ENCODE measurements at places on chromosomes 6 and 20.

GRCh38 chr6:15338476-15338875 lies 92.6 kb downstream of the JARID2 start:
- DNase-seq: no peak

GRCh38 chr6:27894839-27895762 lies 17.1 kb downstream of the OR2B2 start:
- DNase-seq: peak; percentile 57

DNA sequence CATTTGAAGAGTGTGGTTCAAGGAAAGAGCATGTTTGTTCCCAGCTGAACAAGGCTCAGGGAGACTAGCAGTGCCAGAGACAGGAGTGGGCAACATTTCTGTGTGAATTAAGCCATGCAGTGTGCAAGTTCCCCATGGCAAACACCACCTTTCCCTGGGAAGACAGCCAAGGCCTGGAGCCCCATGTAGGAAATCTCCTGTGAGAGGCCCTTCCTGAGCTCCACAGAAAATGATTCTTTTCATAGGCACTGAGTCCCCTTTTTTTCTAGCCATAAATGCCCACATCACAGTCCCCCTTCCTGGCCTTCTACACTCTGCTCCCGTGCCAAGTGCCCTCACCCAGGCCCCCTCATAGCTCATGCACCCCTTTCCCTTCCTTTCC lies 11.8 kb upstream of the TRAM2 start:
- no peak for DNase-seq

GRCh38 chr6:5463690-5464089 lies 202.4 kb downstream of the FARS2 start:
- DNase-seq: no peak

GRCh38 chr6:85828973-85829372 lies 186.3 kb upstream of the SYNCRIP start:
- DNase-seq: no peak

- DNase-seq: no peak
Measured at GRCh38 chr6:129842881-129843409, 18.2 kb downstream of the TMEM244 start.

DNA sequence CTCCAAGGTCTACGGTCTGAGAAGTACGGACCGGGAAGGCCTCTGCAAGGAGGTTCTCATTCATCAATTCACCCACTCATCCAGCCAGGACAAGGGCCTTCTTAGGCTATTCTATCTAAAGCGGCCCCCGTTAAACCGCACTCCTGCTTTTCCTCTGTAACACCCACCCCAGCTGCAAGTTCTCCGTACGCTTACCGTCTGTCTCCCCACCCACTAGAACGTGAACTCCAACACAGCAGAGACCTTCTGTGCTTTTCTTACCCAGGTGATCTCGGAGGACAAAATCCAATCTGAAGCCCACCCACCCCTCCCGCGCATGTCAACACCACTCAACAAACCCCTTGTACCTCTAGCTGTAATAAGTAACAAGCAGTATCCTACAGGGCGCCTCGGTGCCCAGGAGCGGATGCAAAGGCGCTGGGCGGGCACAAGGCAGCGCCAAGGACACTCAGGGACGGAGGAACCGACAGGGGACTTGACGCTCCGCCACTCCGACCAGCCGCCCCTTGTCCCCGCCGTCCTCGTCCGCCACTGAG lies 351 bp downstream of the AURKA start:
- no peak for DNase-seq

DNA sequence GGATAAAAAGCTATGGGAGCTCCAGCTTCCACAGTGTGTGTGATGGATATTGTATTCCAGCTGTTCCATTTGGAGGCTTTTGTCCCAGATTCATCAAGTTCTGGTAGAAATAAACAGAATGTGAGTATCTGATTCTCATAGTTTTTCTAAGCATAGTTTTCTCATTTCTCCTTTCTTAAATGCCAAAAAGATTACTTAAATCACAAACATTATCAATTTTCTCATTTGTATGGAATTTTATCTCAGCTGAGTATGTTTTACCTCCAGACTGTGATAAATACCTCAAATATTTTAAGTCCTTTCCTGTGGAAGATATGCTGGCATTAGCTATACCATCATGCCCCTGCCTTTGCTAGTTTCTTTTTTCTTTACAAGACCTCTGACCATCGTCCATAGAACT lies 767.3 kb downstream of the TFAP2A start:
- DNase-seq: no peak

GRCh38 chr6:110946498-110946897 lies 12.0 kb upstream of the GTF3C6 start:
- DNase-seq: no peak

DNA sequence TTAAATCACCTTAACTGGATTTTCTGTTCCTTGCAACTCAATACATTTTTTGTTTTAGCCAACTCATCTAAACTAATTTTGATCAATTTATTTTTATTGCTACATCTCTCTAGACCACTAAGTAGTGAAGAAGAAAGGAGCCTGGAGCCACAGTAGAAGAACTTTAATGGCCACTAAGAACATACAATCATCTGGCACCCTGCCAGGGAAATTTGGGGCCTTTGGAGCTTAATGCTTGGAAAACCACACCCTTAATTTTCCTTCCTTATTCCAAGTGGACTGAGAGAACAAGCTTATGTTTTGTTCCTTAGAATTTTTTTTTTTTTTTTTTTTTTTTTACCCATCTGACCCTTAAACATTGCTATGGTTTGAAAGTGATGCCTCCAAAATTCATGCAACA lies 12.0 kb upstream of the GMDS start:
- no peak for DNase-seq

GRCh38 chr6:158475344-158476302 lies 84.3 kb upstream of the TMEM181 start:
- DNase-seq: no peak

GRCh38 chr6:118992186-118992795 lies 57.3 kb upstream of the MCM9 start:
- no peak for DNase-seq

GRCh38 chr20:48295445-48295903 lies 510.2 kb upstream of the SULF2 start:
- no peak for DNase-seq

- no peak for DNase-seq
Measured at GRCh38 chr20:53788253-53789022, 194.8 kb upstream of the ZNF217 start.

- DNase-seq: no peak
Measured at GRCh38 chr20:4876301-4876700, 125.0 kb downstream of the SLC23A2 start.

- DNase-seq: no peak
Measured at GRCh38 chr6:148271711-148272439, 70.8 kb upstream of the SASH1 start.

GRCh38 chr6:43966374-43966658 lies 160.9 kb downstream of the MRPL14 start:
- DNase-seq: no peak

GRCh38 chr20:2385496-2385895 lies 4.8 kb downstream of the TGM6 start:
- no peak for DNase-seq

GRCh38 chr6:15960740-15961634 lies 167.9 kb upstream of the MYLIP start:
- peak; percentile 57 for DNase-seq

DNA sequence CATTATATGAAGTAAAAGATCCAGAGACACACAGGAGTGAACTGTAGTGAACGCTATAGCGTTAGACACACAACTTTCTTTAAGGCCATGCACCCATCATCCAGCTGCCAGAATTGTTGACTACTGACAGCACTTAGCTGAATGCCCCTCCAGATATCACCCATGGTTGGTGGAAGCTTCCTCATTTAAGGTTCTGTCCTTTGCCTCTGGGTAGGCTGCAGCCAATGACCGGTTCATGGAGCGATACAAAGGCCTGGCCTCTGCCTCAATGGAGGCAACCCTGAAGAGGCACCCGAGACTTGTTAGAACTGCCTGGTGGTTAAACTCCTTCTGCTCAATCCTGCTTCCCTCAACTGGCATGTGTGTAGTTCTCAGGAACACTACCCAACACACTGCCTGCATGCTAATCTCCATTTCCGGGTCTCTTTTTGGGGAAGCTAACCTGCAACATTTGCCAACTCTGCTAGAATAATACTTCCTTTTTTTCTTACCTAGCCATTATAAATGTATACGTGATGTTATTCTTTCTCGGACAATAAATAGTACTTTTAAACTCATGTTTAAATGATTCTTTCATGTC lies 49.8 kb upstream of the THEMIS start:
- no peak for DNase-seq

GRCh38 chr6:14026831-14027539 lies 90.6 kb upstream of the CD83 start:
- no peak for DNase-seq

DNA sequence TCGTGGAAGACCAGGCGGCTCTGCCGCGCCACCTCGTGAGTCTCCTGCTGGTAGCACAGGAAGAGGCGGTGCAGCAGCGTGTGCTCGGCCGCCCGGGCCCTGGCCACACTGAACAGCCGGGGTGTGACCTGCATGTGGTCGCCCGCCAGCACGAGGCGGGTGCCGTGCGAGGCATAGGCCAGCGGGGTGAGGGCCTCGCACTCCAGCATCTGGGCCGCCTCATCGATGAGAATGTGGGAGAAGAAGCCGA lies 7.0 kb downstream of the HELZ2 start:
- no peak for DNase-seq

- DNase-seq: no peak
Measured at GRCh38 chr20:30419466-30419865, 838.0 kb upstream of the DEFB115 start.

DNA sequence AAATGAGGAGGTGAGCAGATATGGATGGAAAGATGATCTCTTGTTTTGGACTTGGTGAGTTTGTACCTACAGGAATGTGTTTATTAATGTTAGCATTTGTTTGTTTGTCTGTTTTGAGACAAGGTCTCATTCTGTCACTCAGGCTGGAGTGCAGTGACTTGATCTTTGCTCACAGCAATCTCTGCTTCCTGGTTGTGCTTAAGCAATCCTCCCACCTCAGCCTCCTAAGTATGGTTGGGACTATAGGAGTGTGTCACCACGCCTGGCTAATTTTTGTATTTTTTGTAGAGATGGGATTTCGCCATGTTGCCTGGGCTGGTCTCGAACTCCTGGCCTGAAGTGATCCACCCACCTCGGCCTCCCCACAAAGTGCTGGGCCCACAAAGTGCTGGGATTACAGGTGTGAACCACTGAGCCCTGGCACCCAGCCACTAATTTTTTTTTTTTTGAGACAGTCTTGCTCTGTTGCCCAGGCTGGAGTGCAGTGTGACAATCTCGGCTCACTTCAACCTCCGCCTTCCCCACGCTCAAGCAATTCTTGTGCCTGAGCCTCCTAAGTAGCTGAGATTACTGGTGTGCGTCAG lies 7.1 kb downstream of the CASP8AP2 start:
- no peak for DNase-seq

- DNase-seq: no peak
Measured at GRCh38 chr20:37081717-37082289, 14.0 kb downstream of the RBL1 start.

- DNase-seq: no peak
Measured at GRCh38 chr20:37316116-37316774, 26.8 kb downstream of the MANBAL start.

GRCh38 chr6:115643762-115644161 lies 416.9 kb downstream of the FRK start:
- no peak for DNase-seq

DNA sequence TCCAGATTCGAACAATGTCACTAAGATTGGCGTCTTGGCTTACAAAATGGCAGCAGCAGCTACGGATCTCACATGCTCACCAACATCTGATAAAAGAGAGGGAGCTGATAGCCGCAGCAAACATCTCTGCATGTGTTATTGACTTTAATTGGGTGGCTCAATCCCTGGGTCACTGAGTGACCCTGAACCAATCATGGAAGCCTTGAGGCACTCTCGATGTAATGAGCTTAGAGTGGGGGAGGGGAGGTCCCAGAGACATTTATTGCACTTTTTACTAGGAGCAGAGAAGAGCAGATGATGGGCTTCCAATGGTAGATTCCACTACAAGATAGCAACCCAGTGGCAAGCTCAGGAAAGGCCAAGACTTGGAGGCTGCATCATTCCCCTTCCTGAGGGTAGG lies 238.7 kb downstream of the BMP7 start:
- no peak for DNase-seq

- no peak for DNase-seq
Measured at GRCh38 chr20:17885544-17885943, 83.0 kb downstream of the SNX5 start.

DNA sequence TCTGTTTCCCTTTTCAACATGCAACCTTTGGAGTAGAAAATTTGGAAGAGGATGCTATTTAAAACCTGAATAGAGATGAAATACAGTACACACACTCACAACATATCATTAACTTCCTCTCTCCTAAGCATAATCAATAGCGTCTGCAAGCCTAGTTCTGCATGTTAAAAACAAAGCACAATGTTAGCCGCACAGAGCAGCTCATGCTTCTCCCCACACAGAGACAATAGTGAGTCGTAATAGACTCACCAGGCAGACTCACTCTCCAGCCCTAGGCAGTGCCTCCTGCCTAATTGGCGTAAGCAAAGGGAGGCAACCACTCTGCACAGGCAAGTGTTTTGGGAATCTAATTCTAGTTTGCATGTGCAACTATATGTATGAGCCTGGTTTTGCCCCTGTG lies 45.8 kb upstream of the ARID1B start:
- DNase-seq: no peak

GRCh38 chr20:44785768-44786167 lies 24.6 kb downstream of the RIMS4 start:
- no peak for DNase-seq

- no peak for DNase-seq
Measured at GRCh38 chr6:2911171-2911570, 8.1 kb upstream of the SERPINB9 start.

- no peak for DNase-seq
Measured at GRCh38 chr20:45229264-45230056, 8.3 kb downstream of the SEMG2 start.

GRCh38 chr6:27406085-27406484 lies 17.5 kb downstream of the ZNF391 start:
- no peak for DNase-seq

DNA sequence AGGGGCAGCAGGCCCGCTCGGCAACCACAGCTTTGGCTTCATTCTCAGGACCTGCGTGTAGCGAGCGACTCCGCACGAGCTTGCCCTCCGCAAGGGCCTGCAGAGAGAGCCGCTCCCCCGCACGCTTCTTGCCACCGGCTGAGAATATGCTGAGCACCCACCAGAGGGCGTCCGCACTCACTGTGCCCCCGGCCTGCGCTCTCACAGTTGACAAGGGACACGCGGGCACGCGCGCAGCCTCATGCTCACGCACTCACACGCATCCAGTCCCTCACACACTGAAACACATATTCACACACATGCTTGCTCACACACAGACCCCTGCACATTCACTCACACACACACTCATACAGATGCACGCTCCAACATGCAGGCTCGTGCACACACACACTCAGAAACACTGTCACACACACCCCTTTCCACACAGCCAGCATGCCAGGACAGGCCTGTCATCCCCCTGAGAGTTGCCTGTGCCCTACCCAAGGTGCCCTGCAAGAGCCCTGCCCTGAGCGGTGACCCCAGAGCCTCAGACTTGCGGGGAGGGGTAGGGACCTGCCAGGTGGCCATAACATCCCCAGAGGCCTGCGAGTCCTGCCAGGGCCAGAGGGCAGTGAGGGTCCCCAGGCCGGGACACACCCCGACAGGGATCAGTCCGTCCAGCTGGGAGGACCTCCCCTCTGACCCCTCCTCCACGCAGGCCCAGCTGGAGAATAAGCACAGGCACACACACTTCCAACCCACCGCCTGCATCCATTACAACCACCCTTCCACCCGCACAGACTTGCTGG lies 174.1 kb downstream of the BMP7 start:
- DNase-seq: peak; percentile 83

- DNase-seq: peak; percentile 67
Measured at GRCh38 chr6:160041608-160042007, 72.7 kb downstream of the IGF2R start.

- no peak for DNase-seq
Measured at GRCh38 chr6:109351231-109352130, 30.8 kb downstream of the CD164 start.

All from aorta (tissue), 5 donors.